Inflammatory macrophage treated with lipopolysaccharide for 1 hour (primary cell): ENCODE measurements at places on chromosomes 2 and 18.

- DNase-seq, result no peak
Measured at GRCh38 chr2:103664690-103665089, 902.9 kb downstream of the TMEM182 start.

GRCh38 chr2:8882094-8882493, 44.7 kb upstream of the KIDINS220 start:
- peak; percentile 24 for DNase-seq

- DNase-seq, result no peak
Measured at GRCh38 chr2:115460008-115460407, 1017.6 kb downstream of the DPP10 start.

DNA sequence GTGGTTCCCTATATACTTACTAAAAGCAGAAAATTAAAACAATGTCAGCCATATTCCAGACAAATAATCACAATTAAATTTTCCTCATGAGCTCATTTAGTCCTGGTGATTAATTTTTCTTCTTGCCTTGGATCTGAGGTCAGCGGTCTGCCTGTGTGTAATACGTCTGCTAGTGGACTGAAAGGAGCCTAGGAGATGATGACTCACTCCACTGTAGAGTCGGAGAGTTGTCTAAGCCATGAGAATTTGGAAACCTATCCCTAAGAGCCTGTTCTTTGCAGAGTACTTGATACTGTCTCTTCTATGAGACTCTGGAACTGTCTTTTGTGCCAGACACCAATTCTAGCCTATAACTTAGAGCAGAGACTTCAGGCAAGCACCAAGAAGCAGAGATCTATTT, 94.2 kb upstream of the RAB27B start:
- no peak for DNase-seq

DNA sequence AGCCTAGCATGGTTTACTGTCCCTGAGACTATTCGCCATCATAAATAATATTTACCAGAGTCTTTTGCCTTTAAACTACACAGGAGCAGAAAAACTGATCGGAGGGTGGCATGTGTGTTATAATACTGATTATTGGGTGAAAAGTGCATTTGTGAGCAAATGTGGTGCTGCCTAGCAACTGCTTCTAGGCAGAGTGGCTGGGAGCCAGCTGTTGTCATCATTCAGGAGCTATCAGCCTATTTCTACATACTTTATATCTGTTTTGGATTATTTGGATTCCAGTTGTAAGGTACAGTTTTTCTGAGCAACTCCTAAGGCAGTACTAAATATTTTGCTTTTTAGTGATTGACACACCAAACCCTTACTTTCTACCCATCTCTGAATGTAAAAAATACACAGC, 75.0 kb upstream of the MSTN start:
- DNase-seq, result no peak

DNA sequence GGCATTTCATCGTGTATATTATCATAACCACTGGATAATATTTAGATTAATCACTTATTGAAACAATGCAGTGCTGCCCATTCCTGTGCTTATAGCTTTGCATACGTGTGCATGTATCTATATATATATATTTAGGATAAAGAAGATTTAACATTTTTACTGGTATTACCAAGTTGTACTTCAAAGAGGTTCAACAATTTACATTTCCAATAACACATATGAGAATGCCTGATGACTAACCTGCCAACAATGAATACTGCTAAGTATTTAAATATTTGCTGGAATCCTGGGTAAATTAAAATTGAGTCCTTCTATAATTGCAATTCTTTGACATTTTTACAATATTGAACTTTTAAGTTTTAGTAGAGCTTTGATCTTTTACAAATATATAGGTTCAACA, 111.4 kb downstream of the SLC39A10 start:
- no peak for DNase-seq

DNA sequence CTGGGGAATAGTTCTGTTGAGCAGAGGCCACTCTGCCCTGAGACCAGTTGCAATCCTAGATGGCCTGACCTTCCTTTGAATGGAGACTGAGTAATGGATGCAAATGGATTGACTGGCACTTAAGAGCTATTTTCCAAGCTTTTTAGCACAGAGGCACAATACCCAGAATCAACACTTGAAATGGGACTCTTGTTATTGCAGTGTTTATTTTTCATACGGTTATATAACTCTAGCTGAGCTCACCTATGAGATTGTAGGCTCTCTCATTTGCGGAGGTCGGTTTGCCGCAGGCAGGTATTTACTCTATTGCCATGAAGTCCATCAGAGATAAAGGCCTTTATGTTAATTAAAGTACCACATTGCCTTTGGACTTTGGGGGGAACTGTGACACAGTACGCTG, 422.3 kb upstream of the CELF4 start:
- no peak for DNase-seq

GRCh38 chr2:52536929-52537460, 1230.6 kb upstream of the CHAC2 start:
- DNase-seq, result no peak

- no peak for DNase-seq
Measured at GRCh38 chr18:2402084-2402483, 169.2 kb downstream of the METTL4 start.

- no peak for DNase-seq
Measured at GRCh38 chr18:13427354-13427753, 208.8 kb downstream of the LDLRAD4 start.

DNA sequence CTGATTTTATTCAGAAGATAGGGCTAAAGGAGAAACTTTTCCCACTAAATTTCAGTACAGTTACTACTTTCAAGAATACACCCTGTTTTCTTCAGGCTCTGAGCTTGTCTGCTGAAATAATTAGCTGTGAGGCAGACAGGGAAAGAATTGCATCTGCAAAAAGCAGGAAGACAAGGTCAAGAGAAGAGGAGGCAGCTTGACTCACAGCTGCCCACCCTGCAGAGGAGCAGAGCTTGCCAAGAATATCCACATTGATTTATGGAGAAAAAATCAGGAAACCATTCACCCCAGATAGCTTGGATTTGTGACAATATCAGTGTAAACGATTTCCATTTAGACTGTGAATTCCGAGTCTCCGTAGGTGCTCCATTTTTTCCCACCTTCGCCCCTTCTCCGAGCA, 49.0 kb downstream of the ACTR2 start:
- DNase-seq, result no peak

DNA sequence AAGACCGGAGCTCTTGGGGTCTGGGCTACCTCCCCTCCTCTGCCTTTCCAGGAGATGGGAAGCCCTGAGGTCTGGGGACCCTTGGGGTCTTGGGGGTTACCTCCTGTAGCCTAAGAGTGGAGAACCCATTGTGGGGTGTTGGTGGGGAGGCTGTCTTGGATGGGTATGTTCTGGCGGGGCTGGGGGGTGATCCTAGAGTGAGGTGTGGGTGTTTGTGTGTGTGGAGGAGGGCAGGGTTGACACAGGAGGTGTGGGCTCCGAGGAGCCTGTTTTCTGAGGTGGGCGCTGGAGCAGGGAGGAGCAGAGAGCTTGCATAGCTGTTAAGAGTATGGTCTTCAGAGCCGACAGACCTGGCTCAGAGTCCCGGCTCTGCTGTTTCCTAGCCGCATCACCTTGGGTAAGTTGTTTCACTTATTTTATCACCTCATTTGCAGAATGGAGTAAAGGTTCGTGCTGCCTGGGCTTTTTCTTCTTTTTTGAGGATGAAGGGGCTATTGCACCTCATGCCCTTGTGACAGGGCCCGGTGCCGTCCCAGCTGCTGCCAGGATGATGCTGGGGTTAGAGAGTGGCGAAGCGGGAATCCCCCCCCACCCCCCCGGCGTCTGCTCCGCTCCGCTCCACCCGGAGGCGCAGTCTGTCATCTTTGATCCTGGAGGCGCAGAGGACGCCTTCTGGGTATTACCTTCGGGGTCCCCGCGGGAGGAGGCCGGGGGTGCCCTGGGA, 17.2 kb downstream of the TET3 start:
- DNase-seq, result no peak

DNA sequence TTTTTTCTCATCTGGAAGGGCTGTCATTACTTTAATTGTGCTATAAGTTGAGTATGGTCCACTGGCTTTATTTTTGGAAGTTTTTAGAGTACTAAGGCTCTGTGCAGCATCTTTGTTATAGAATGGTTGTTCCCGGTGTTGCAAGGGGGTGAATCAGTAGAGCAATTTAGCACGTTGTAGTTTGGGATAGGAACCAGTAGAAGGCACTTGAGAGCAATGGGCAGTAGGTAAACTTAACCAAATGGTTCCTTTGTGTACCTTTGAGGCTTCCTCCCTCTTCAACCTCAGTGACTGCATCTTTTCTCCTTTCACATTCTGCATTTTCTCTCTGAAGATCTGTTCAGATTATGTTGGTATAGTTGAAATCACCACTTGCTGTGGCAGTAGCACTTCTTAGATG, 238.2 kb upstream of the SYT4 start:
- no peak for DNase-seq

DNA sequence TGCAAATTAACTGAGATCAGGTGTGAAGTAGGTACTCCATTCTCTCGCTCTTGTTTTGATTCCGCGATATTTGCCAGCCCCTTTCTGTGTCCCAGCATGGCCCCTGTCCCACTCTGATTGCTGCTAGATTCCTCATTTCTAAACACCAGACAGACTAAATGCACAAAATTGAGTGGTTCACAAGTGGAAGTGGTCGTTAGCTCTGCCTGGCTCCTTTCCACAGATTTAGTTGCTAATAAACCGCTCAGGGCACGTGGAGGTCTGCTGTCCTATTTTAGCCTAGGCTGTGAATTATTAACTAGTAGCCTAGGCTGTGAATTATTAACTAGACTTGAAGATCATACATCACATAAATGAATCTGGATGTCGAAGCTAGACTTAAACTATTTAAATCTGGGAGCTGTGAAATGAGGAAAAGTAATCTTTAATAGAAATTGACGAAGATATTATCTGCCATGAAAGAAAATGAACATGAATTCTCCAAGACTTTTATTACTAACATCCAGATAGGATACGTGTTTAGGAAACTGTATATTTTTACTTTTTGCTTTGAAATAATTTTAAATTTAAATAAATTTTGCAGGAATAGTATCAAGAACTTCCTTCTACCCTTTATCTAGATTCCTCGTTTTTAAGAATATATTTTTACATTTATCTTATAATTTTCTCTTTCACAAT, 3.7 kb downstream of the IL1RL2 start:
- DNase-seq, result no peak

GRCh38 chr2:16204251-16204650, 263.9 kb downstream of the MYCN start:
- DNase-seq, result no peak
